ENCODE measurements at places on chromosomes 4 and X.

DNA sequence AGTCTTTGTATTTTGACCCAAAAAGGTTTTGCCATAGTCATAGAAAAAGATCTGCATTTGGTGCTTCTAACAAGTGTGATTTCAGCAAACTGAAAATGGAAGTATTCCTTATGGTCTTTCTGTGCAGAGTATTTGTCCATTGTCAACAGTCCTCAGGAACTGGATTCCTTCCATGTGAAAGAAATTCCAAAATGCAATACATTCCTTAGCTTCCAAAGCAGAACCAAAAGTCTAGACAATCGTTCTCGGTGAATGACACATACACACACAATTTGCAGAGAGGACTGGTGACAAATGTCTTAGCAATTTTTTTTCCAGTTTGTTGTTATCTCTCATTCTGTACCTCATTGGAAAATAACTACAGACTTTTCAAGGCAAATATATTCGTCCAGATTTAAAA, 562.2 kb upstream of the SLIT2 start:
- no peak for DNase-seq

DNA sequence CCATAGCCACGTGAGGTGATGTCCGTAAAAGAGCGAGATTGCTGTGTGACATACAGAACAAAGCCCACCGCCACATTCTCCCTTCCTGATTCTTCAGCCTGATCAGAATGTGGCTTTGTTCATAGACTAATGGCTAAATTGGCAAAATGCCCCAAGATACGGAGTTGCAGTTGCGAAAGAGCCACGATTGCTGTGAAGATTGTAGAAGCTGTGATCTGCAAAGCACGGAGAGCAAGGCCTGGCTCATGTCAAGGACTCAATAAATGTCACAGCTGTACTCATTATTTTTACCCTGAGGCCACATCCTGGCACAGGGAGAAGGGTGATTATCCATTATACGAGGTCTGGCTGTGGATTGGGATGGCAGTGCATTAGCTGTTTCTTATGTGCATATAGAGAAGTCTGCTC, 34.2 kb downstream of the ARSD start:
- no peak for DNase-seq

GRCh38 chr4:8594097-8595038, 1.8 kb downstream of the CPZ start:
- DNase-seq: no peak

- no peak for DNase-seq
Observed at GRCh38 chr4:86155766-86156165, 204.1 kb downstream of the MAPK10 start.

DNA sequence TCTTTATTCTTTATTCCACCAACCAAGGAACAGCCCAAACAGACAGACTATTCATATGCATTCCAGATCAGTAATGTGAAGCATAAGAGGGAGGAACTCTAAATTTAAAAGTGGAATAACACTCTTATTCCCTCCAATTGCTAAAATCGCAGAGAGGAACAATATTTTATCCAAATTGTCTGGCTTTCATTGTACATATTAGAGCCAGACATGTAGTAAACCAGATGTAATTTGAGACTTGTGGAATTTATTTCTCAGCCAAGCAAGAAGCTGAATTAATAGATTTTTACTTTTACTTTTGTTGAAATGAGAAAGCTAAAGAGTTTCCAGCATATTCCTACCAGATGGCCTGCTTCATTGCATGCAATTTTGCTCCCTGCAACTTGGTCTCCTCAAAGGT, 674.6 kb upstream of the SLIT2 start:
- DNase-seq: no peak

GRCh38 chr4:123856689-123857545, 460.3 kb downstream of the SPRY1 start:
- DNase-seq: no peak
